ENCODE measurements at places on chromosomes 1 and 21.

DNA sequence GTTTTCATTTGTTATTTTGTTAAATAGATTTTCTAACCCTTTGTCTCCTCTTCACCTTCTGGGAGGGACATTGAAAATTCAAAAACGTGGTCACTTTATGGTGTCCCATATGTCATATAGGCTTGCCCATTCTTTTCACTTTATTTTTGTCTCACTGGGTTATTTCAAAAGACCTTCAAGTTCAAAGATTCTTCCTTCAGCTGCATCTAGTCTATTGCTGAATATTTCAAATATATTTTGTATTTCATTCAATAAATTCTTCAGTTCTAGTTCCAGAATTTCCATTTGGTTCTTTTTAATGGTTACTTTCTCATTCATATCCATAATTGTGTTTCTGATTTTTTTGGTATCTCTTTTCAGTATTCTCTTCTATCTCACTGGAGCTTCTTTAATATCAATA is 11.6 kb upstream of the KCTD3 start:
- no peak for DNase-seq

DNA sequence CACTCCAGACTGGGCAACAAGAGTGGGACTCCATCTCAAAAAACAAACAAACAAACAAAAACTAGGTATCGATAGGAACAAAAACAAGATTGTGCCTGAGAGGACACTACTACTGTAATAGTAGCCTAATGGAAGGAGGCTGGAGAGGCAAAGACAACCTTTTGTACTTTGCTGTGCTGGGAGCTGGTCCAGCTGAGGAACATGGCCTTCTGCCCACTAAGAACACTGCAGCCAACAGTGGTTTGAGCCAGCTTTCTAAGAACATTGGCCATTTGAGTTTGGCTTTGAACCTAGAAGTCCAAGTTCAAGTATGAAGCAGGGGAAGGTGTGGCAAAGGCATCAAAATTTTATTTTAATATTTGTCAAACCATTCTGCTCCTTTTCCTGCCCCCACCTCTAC is 22.7 kb upstream of the RGS8 start:
- peak; percentile 6 for DNase-seq

DNA sequence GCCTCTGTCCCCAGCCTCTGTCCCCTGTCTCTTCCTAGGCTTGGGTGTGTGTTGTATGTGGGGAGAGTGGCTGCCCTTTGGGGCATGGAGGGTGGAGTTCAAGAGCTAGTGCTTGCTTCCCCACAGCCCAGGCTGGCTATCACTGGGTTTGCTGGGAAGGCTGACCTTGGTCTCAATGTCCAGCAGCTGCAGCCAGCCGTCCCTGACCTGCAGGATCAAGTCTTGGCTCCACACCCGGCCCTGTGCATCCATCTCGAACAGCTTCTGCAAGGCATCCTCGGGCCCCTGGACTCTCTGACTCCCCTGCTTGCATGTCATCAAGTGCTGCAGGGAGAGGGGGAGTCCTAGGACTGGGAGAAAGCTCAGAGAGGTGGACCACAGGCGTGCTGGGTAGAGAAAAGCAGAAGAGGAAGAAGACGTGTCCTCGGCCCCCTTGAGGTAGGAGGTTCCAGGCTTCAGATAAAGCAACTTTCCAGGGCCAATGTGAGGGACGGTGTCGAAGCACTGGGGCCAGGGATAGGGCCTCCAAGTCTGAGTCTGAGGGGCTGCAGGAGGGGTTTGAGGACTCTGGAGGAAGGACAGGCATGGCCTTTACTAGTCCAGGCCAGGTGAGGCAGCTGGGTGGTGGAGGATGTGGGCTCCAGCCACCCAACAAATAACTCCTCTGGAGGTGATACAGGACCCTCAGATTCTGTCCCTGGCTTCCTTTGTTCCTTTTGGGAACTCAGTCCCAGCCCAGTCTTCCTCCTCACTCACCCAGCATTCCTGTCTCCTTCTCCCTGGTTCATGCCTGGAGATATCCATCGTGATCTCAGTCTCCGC is 4.0 kb downstream of the EPS8L3 start:
- no peak for DNase-seq

DNA sequence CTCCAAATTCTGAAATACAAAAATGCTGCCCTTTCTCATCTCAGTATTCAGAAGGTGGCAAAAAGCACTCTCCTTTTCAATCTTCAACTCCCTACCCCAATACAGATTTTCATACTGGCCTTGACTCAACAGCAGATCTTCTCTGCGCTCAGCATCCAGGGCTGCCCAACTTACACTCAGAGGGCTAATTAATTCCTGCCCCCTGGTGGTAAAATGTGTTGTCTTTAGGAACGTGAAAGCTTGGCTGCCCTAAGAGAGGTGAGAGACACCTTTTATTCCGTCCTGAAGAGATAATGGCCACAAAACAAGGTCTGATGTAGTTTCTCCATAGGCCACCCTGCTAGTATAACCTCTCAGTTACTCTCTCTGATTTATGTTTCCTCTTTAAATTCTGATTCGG is 25.0 kb downstream of the KRTAP24-1 start:
- DNase-seq: peak; percentile 78

DNA sequence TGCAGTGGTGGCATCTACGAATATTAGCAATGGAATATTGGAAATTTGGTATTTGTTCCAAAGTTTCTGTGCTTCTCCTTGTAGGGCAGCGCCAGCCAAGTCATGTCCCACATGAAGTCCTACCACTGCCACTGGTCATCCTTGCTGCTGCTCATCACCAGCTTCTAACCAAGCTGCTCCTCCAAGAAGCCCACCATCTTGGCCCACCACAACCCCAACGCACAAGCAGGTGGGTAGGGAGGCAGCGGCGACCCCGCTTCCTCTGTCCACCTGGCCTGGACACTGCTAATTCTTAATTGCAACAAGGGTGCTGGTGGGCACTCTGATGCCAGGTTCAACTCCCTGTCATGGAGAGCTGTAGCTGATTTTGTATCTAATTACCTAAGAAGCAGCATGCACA is 291.2 kb upstream of the LYPLAL1 start:
- DNase-seq: no peak

DNA sequence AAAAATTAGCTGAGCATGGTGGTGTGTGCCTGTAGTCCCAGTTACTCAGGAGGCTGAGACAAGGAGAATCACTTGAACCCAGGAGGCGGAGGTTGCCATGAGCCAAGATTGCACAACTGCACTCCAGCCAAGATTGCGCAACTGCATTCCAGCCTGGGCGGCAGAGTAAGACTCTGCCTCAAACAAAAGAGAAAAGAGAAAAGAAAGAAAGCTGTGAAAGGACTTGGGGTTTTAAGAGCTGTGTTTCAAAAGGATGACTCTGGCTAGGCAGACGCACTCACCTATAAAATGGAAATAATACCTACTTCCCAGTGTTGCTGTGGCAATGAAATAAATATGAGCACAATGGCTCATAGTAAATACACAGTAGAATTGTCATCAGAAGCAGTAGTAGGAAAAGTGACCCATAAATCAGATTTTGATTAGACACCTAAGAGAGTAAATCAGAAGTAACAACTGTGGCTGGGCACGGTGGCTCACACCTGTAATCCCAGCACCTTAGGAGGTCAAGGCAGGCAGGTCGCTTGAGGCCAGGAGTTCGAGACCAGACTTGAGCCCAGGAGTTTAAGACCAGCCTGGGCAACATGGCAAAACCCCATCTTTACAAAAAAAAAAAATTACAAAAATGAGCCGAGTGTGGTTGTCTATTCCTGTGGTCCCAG is 45.9 kb upstream of the PUM1 start:
- DNase-seq: peak; percentile 89

- no peak for DNase-seq
These were observed 4.5 kb downstream of the CHML start for GRCh38 chr1:241635556-241636152.

DNA sequence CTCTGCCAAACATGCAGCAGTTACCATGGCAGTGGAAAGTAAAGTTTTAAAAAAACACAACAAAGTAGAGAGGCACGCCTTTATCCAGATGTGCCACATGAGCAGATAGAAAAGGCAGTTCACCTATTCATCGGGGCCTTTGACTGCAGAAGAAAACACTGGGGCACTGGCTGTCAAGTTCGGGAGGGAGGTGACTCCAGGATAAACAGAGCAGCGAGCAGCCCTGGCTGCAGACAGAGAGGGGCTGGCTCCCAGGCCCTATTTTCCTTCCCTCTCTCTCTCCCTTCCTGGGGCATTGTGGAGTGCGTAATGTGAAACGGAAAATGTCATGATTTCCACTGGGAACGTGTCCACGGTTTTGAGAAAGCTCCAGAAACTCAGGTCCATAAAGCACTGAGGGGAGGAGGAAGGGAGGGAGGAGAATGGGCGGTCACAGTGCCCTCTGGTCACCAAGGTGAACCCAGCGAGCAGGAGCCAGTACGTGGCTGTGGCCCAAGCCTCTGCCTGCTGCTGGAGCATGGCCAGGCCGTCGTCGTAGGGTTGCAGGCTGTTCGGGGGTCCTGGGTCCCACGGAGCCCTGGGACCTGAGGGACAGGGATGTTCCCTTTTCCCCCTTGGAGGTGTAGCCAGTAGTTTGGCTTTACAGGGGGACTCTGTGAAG is 114.7 kb upstream of the IRF2BP2 start:
- peak; percentile 96 for DNase-seq

GRCh38 chr1:208951908-208952307 is 631.6 kb upstream of the CAMK1G start:
- no peak for DNase-seq

GRCh38 chr1:47522935-47523834 is 85.3 kb downstream of the FOXD2 start:
- no peak for DNase-seq

DNA sequence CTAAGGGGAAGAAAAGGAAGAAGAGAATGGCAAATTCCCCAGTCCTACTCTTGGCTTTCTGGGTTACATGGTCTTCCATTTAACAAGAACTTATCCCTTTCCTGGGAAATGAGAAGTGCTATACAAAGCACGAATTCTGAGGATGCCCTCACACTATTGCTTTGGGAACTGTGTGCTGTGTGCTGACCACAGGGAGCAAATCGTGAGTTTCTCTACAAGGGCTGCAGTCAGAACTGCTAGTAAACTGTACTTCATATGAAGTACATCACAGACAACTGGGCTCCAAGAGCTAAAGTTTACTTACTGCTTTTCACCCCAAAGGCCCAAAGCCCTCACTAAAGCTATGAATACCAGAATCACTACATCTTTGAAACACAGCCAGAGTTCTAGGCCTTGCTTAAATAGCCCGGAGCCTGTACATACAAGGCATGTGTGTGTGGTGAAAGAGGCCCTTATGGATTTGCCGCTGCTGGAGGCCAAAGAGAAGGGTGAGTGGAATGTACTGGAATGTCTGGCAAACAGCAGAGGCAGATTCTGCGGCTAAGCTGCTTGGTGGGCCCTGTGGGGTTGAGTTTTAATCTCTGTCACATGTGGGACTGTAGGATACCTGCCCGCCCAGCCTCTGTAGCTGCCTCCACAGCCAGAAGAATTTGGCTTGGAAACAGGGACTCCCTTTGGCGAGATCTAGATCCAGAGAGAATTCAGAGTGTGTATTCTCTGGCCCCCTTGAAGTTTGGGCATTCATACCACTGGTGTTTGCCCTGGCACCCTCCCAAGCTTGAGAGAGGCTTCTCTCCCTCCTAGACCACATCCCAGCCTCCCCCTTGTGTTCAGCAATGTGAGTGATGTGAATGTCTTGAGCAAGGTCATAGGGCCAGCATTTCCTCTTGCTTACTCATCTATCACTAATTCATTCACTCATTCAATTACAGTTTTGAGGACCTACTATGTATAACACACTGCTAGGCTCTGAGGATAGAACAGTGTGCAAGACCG is 21.9 kb upstream of the TRIM67 start:
- peak; percentile 90 for DNase-seq

DNA sequence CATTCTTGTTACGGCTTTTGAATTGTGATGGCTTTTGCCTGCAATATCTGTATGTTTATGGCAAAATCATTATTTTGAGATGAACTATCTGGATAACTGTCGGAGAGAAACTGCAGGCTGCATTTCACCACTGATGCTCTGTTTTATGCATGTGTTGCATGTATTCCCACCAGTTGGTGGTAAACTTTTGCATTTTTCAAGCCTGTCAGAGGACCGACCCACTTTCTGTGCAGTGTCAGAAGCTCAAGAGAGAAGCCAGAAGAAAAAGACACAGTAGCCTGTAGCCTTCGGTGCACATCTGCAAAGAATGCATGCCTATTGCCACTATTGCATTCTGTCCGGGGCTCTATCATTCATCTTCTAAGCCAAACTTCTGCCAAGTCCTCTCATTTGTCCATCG is 41.6 kb downstream of the OLIG1 start:
- DNase-seq: no peak
